ENCODE measurements at places on chromosomes 12 and 14.

- DNase-seq, result no peak
These were observed 171.1 kb upstream of the PRMT8 start for GRCh38 chr12:3319723-3320492.

DNA sequence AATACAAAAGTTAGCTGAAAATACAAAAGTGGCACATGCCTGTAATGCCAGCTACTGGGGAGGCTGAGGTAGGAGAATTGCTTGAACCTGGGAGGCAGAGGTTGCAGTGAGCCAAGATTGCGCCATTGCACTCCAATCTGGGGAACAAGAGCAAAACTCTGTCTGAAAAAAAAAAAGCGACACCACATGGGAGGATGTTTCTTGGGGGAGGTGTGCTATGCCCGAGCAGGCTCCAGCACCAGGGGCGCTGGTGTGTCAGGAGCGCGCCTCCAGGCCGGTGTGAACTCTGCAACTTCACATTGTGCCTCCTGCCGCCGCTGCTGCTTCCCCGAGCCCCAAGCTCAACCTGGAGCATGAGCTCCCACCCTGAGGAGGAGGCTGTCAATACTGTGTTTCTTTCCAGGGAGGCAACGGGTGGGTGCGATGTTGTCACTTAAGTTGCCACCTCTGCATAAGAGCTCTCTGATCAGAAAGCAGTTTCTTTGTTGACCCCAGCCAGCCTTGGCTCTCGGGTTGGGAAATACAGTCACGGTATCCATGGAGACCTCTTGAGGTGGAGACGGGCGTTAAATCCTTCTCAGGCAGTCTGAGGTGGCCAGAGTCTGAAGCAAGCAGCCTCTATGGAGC is 18.9 kb downstream of the DEGS2 start:
- no peak for DNase-seq

GRCh38 chr14:93665169-93665568 is 123.1 kb downstream of the PRIMA1 start:
- no peak for DNase-seq

DNA sequence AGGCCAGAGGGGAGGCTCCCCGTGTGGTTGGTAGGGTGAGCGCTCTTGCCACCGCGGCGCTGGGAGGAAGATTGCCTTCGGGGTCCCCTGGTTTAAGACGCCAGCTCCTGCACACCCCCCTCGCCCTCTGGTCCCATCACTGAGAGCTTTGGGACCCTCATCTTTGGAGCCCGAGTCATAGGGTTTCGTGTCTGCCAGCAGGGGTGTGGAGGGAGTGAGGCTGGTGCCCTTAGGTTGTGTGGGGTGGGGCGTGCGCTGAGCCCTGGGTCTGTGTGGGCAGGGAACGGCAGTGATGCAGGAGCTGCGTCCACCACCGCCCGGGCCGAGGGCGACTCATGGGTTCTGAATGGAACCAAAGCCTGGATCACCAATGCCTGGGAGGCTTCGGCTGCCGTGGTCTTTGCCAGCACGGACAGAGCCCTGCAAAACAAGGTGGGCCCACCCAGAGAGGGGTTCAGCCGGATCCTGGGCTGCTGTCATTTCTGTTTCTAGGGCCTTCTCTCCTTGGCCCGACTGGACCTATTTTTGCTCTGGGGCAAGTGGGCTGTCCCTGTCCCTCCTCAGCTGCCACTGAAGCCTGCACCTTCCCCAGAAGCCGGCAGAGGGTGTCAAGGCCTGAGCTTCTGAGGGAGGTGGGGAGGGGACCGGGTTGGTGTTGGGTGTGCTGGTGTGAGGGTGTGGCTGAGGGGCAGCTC is 12.1 kb downstream of the ACADS start:
- DNase-seq, result no peak

- peak; percentile 79 for DNase-seq
These were observed 78.3 kb upstream of the BDKRB2 start for GRCh38 chr14:96126339-96126782.

- peak; percentile 94 for DNase-seq
These were observed at the start of gene CDKN1B for GRCh38 chr12:12716793-12717585. Gene CDKN1B, plus strand, starts transcription at chr12:12717368. Its CDS starts 472 bp downstream, at chr12:12717840.

DNA sequence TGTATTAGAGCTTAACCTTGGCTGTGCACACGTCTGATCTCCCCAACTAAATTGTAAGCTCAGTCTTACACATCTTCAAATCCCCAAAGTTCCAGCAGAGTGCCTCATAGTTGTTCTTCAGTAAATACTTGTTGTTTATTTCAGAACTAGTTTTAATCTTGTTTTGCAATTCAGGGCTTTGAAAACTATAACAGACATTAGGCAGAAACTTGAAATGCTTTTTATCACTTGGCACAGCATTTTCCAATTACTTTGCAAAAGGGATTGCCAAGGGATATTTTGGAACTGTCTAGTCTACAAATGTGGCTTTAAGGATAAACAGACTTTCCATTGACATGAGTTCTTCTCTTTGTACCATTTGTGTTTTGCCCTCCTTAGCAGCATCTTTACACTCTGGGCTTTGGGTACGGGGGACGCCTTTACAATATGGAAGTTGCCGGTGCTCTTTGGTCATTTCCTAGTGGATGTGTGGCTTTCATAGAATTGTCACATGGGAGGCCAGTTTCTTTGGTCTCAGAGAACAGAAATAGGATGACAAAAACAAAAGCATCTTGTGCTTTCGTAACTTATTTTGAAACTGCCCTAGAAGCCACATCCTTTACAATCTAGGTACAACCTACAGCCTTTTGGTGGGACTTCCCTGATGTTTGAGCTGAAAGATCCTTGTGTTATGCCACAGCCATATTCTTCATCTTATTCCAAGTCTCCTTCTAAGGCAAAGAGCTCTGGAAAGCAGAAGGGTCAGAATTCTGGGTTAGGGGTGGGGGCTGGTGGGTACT is 96.9 kb downstream of the NPAS3 start:
- DNase-seq, result no peak

DNA sequence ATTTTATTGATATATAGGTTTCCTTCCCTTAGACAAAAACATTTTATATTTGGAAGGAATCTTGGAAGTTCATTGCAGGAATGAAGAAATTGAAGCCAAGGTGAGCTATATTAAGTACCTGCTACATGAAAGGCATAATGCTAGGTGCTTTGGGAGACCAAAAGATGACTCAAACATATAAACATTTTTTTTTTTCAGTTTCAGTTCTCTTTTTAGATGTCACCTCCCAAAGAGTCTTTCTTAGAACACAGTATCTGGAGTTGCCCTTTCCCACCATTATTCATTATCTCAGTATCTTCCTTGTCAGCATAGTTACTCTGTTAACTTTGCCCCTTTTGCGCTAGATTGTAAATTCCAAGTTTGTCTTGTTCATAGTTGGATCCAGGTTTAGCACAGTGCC is 1.1 kb downstream of the LIN52 start:
- DNase-seq, result no peak

- DNase-seq, result no peak
These were observed 142.7 kb downstream of the BCL11B start for GRCh38 chr14:99129211-99129696.

DNA sequence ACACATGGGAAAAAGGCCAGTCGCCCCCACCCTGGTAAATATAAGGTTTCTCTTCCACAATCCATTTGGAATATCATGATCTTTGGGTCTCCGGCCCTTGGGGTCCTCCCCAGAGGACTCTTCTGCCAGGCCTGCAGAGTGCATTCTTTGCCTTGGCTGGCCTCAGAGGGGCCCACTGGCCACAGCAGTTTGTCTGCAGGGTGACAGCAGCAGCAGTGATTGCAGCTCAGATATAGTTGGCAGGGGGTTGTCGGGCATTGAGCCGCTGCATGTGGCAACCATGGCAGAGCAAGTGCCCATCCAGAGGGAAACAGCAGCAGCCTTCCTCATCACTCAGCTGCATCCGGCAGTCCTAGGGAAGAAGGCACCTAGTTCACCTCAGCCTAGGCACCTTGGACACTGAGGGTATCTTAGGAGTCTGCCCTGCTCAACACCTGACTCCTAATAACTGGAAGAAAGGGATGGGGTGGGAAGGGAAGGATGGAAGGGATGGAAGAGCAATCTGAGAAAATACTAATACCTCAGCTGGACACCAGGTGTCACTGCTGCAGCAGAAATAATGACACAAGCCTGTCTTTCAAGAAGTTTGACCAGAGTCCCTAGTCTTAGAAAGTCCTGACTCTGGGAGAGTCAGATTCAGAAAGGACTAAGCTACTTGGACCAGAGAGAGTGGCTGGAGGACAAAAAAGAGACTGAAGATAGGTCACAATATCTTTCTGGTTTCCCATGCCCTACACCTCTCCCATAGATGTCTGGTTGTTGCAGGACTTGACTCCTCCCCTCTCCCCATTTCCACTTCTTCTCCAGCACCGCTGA is 8.9 kb downstream of the AJUBA start:
- peak; percentile 57 for DNase-seq

DNA sequence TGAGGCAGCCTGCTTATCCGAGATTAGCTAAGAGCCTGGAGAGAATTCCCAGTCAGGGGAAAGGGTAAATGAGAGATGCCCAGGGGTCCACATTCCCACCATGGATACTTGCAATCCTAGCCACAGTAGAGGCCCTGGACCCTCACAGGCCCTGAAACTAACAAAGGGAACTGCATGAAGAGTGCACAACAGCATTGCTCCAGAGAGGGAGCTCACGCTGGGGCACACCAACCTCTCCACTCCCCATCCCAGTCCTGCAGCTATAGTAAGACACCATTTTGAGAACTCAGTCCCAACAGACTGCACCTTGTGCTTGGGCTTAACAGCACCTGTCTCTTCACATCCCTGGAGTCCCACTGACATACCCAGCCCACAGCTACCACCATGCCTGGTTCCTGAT is 30.5 kb downstream of the CEP83 start:
- no peak for DNase-seq

DNA sequence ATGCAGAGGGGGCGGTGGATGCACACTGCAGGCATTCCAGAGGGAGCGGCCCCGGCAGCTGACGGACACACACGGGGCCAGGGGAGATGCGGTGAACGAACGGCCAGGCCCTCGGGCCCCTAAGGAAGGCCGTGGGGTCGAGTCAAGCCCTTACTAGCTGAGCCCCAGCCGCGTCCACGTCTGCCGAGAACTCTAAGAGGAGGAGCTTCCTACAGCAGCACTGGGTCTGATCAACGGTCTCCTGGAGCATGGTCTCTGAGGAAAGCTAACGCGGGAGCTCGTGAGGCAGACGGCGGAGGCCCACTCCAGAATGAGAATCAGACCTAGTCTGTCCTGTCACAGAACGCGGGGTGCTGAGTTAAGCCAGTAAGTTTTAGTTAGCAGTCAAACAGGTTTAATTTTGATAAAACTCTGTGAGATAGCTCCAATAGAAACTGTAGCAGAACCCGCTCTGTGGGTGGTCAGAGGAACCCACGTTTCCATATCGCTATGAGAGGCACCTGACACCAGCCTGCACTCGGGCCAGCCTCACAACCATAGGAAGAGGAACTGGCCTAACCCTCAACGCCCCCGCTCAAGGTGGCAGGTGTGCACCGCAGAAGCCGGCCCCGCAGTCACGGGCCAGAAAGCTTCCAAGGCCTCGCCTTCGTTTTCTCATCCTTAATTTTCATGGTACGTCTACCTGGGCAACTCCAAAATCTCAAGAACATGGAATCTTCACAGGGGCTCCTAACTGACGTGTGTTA is 55.5 kb downstream of the CDC42BPB start:
- DNase-seq, result no peak

GRCh38 chr12:90398285-90398836 is 556.6 kb downstream of the CCER1 start:
- no peak for DNase-seq

DNA sequence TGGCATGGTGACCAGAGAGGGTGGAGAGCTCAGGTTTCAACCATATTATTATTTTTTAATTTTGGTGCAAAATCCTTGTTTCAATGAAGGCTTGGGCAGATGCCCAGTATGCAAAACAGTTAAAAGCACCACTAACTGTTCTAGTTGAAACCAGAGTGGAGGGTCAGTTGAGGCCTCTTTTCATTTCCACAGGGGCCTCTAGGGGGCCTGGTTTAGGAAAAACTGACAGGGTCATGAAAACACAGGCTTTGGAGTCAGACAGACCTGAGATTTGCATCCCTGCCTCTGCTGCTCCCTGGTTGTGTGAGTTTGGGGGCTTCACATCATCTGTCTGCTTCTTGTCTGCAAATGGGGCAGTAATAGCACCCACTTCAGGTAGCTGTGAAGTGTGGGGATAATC is 3.3 kb upstream of the RPH3A start:
- no peak for DNase-seq

DNA sequence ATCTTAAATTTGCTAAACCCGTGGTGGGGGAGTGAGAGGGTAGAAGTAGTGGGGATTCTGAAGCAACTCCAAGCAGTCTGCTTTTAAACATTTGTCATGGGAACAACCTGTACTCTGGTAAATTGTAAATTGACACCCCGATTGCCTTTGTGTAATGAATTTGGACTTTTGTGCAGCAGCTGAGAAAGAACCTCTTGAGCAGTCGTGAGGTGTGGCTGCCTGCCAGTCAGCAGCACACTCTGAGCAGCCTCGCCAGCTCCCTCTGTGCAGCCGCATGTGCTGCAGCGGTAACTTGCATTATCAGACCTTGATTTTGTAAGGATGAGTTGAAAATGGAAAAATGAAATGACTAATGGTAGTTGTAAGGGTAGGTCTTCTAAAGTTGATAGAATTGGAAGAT is 74.3 kb downstream of the SUSD6 start:
- DNase-seq, result no peak
